ENCODE measurements at places on chromosomes 4 and X. TPM values are rescaled to one million over a fixed set of nuclear protein-coding genes. Genes with fewer than 3 reads are reported as not detected.

Gene TMLHE
- 9.0 TPM for total RNA-seq

GRCh38 chrX:33592396-33592795 lies 381.0 kb upstream of the DMD start:
- DNase-seq, result no peak

DNA sequence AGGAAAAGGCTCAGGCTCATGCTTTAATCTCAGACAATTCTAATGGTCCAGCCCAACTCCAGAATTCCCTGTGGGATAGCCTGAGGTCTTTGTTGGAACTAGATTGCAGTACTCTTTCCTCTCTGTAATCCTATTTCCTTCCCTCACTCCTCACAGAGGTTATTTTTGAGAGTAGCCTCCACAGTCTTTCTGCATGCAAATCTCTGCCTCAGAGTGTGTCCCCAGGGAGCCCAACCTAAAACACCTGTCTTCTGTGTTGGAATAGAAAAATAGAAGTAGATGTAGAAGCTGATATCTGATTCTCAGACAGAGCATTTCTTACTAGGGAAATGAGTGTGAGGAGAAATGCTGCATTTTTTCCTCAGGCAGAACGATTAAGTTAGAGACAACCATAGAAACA lies 915.5 kb upstream of the EPHA5 start:
- DNase-seq, result no peak

DNA sequence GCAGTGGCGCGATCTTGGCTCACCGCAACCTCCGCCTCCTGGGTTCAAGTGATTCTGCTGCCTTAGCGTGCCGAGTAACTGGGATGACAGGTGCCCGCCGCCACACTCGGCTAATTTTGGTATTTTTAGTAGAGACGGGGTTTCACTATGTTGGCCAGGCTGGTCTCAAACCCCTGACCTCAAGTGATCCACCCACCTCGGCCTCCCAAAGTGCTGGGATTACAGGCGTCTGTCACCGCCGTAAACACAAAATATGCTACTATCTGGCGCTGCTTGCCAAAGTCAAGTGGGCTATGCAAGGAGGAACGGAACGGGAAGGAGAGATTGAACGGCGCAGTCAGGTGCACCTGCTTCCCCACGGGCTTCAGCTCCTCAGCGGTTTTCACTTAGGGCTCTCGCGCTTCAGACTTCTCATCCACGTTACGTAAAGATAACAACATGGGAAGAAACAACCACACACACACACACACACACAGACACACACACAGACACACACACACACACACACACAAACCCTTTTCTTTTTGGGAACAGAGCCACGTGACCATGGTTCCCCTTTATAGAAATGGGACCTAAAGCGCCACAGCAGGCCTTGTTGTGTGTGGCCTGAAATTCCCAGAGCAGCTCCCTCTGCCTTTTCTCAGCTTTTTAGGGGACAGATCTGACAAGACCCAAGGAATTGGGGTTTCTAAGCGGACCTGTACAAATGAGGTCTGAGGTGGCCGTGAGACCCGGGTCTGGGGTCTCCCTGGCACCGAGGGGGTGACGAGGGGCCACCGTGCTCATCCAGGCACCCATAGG lies 1.5 kb downstream of the P2RY8 start:
- DNase-seq, result peak; percentile 81

DNA sequence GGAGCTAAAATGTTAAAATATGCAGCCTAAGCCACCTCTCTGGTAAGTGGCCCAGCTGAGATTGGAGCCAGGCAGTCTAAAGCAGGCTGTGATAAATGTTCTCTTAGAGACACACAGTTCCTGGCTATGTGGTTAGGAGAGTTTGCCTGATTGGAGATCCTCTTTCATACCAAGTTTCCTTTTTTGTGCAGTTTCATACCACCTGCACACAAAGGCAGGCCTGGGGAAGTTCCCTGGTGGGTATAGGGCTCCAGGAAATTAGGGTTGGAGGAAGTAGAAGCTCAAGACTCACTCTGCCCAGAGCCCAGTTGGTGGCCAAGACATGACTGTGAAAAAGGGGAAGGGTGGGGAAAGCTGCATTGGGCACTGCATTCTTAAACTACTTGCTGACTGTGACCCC lies 16.9 kb downstream of the CYBB start:
- DNase-seq, result no peak

All from lower leg skin (tissue), 4 donors.